ENCODE measurements at places on chromosomes 6 and 20.

DNA sequence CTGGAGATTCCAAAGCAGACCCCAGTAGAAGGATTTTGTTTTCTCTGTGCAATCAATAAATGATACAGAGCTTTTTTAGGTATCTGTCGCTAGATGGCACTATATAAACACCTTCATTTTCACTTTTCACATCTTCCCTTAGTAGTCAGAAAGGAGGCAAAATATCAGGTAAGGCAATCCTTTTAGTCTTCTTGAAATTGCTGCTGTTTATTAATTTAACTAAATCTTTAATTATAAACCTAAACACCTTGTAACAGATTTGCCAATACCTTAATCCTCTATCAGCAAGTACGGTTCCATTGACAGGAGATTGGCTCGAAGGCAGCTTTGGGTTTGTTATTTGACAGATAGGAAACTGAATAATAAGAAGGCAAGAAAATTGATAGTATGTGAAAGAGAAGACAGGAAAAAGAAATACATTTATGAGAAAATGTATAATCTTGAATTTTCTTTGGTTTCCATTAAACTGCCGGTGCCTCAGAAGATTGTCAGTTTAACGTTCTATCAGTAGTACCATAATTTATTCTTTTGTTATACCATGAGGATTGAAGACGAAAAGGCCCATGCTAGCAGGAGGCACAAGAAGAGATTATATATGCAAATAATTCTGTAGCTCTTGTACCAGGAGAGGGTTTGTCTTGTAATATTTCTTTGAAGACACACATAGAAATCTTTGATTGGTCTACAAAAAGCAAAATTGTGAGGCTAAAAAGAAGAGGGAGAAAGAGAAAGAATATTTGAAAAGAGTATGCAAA, 23.5 kb upstream of the IBTK start:
- DNase-seq = no peak

GRCh38 chr6:154931711-154932424, 63.2 kb upstream of the TIAM2 start:
- no peak for DNase-seq

DNA sequence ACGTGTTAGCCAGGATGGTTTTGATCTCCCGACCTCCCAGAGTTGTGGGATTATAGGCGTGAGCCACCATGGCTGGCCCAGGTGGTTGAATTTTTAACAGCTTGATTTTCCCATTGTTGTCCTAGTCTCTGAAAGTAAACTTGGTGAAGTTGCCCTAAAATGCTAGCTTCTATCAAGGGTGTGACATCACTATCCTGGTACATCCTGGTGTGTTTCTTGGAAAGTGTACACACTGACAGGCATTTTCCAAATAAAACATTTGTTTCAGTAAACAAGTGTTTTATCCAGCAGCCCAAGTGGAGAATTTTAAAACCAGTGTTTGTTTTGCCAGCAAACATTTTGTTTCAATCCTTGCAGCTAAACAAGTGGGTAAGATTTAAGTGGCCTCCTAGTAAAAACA, 40.5 kb upstream of the RREB1 start:
- no peak for DNase-seq

- DNase-seq = no peak
Observed at GRCh38 chr6:163438940-163439335, 24.4 kb downstream of the QKI start.

GRCh38 chr6:82363428-82364086, at the start of gene TPBG:
TSS of gene TPBG (plus strand) at chr6:82363817. CDS start at chr6:82364962, 1,145 bp downstream.
- DNase-seq = no peak

DNA sequence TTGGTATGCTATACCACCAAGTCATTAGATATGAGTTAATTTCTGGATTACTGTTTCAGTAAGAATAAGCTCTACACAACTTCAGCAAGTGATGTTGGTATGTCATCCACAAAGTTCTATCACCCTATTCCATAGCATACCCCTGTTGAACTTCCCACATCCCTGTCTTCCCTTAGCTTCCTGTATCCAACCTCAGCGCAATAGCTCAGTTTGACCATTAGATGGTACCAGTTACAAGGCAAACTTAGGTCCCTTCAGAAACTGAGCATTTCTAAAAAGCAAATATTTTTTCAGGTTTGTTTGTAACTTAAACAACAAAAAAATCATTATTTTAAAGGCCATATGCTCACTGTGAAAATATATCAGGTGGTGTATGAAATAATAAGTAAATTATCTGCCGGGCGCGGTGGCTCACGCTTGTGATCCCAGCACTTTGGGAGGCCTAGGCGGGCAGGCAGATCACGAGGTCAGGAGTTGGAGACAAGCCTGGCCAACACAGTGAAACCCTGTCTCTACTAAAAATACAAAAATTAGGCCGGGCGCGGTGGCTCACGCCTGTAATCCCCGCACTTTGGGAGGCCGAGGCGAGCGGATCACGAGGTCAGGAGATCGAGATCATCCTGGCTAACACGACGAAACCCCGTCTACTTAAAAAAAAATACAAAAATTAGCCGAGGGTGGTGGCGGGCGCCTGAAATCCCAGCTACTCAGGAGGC, 8.8 kb upstream of the MOG start:
- DNase-seq = no peak

- DNase-seq = no peak
Observed at GRCh38 chr20:58537831-58538230, 22.6 kb upstream of the APCDD1L start.

GRCh38 chr20:20215976-20216727, 151.8 kb upstream of the INSM1 start:
- no peak for DNase-seq

DNA sequence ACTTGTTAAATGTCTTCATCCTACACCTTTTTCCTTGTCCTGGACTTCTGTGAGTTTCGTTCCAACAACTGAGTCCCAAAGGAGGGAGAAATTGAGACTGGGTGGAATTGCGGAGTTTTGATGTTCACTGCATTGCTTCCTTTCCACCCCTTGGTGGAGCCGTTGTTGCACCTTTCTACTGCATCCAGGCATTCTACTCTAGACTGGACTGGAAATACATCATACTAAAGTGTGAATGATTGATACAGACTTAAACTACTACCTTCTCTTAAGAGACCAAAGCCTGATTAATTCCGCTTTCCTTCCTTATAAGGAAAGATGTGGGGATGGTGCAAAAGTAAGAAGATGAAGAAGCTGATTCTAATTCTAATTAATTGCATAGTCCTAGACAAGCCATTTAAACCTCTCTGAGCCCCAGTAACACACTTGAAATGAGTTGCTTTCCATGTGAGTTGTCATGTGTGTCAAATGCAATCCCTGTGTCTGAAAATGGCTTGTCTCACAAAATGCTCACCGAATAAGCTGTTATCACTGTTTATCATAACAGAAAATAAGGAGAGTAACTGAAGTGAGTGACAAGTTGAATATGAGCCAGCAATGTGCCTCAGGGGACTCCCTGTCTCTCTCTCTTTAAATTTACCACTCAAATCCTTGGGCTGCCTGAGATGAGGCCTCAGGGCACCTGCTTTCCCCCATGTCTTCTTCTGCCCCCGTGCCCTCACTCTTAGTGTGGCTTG, 338.3 kb upstream of the CHD6 start:
- DNase-seq = no peak

GRCh38 chr6:163214259-163214658, 200.3 kb upstream of the QKI start:
- no peak for DNase-seq

GRCh38 chr6:134122775-134123174, 70.4 kb upstream of the SLC2A12 start:
- no peak for DNase-seq

GRCh38 chr6:24229696-24230405, 103.8 kb downstream of the NRSN1 start:
- DNase-seq = no peak

- no peak for DNase-seq
Observed at GRCh38 chr6:37695273-37695672, 2.4 kb downstream of the MDGA1 start.

- DNase-seq = no peak
Observed at GRCh38 chr6:119677384-119677783, 327.8 kb upstream of the MAN1A1 start.

- no peak for DNase-seq
Observed at GRCh38 chr20:63183422-63184146, 32.3 kb downstream of the YTHDF1 start.

DNA sequence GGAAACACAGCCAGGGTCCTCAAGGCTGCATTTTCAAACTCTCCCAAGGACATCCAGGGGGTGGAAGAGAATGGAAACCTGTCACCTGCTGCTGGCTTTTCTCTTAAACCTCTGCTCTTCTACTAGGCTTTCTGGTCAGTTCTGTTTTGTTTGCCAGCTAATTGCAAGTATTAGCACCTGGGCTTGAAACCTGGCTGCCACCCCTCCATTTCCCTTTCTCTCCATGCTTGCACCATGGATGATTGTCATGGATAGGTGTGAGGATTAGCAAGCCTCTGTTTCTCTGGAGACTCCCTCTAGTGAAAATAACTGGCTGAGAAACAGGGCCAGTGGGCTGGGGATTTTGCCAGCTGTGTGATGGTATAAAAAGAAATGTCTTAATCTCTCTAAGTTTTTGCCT, 33.0 kb upstream of the GPR6 start:
- DNase-seq = no peak

DNA sequence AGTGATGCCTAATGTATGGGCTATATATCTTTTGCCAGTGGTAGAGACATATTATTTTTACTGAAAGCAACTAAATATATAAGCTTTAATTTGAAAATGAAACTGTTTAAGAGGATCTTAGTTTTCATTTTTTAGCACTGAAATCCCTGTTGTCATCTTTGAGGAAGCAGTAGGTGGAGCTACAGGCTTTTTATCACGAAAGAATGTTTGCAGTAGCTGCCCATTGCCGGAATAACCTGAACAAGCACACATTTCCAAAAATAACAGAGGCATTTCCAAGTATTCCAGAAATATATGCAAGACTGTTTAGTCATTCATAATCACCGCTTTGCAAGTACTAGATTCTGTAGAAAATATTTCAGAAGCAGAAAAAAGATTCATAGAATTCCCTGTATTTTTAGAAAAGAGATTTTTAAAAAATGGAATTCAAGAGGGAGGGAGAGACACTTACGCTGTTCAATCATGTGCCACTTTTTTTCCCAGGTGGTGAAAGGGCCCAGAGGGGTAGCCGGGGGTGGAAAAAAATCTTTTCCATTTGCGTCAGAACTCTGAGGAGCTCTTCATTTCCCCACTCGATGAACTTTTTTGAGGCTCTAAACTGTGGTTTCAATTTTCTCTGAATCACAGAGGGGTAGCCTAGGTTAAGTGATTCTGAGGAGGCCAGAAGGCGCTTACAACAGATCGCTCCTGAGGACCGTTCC, 142.5 kb upstream of the FERMT1 start:
- DNase-seq = peak; percentile 46

GRCh38 chr6:155648301-155648700, 192.7 kb upstream of the NOX3 start:
- no peak for DNase-seq

- DNase-seq = no peak
Observed at GRCh38 chr20:1331101-1331500, 2.2 kb upstream of the SDCBP2 start.

GRCh38 chr20:62823688-62824475, 7.0 kb downstream of the COL9A3 start:
- DNase-seq = no peak

DNA sequence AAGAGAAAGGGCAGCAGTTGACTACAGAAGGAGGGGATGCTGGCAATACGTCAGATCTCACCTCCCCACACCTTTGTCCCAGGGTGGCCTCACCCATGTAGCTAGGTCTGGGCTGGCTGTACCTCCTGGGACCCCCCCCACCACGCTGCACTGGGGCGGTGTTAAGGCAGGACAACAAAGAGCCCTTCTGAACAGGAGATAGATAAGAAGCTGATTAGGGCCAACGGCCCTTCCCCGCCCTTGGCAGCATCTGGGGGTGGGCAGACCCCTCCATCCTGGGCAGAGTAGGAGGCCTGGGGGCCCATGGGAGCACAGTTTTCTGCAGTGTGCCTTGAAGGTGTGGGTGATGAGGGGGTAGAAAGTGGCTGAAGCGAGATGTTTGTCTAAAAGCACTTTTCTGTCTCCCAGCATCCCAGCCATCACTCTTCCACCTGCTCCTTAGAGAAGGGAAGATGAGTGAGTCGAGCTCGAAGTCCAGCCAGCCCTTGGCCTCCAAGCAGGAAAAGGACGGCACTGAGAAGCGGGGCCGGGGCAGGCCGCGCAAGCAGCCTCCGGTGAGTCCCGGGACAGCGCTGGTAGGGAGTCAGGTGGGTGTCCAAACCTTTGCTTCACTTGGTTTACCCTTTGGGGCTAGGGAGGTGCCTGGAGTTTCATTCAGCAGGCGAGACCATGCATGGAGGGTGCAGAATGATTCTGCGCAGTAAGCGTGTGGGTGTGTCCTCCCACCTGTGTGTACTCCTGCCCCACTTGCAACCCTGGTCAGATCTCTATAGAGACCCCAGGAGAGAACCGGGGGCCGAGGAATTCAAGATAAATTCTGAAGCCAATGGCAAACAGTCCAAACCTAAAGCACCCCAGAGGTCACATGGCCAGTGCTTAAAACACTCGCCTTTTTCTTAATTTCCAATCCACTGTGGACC, 3.9 kb downstream of the HMGA1 start:
- no peak for DNase-seq

GRCh38 chr6:106642476-106642875, 13.1 kb downstream of the QRSL1 start:
- DNase-seq = no peak

DNA sequence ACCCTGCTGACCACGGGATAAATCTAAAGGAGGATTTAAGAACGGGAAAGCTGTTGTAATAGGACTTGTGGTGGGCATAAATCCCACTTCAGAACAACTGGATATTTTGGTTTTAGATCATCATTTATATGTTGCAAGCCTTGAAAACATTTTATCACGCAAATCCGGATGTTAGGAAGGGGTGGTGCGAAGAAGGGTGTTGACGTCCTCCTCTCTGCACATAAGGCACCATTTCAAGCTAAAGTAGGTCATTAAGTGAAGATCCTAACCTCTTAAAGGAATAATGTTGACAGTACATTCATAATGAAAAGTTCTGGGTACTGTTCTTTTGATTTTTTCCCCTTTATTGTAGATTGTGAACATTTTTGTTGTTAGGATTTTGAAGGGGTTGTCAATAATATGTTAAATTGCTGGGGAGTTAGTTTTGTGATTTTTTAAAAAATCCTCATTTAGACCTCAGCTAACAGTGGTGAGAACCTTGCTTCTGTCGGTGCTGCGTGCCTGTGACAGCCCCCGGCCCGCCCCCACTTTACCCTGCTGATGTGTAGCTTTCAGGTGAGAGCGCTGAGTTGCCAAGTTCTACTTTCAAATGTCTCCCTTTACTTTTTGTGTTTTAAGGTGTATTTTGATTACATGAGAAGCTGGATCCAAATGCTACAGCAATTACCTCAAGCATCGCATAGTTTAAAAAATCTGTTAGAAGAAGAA, 88.8 kb downstream of the MAP3K4 start:
- DNase-seq = no peak

GRCh38 chr6:104943781-104944180, 13.1 kb upstream of the LIN28B start:
- no peak for DNase-seq
